ENCODE measurements at places on chromosomes 12 and 14. TPM values are rescaled to one million over a fixed set of nuclear protein-coding genes. Genes with fewer than 3 reads are reported as not detected.

The KRT73 gene
- total RNA-seq = 5.7 TPM

The NRXN3 gene
- not detected for total RNA-seq

The FAM222A gene
- total RNA-seq = 0.69 TPM

The CCDC197 gene
- not detected for total RNA-seq
